GM12891 (cell line): ENCODE measurements at places on chromosomes 1 and 21.

DNA sequence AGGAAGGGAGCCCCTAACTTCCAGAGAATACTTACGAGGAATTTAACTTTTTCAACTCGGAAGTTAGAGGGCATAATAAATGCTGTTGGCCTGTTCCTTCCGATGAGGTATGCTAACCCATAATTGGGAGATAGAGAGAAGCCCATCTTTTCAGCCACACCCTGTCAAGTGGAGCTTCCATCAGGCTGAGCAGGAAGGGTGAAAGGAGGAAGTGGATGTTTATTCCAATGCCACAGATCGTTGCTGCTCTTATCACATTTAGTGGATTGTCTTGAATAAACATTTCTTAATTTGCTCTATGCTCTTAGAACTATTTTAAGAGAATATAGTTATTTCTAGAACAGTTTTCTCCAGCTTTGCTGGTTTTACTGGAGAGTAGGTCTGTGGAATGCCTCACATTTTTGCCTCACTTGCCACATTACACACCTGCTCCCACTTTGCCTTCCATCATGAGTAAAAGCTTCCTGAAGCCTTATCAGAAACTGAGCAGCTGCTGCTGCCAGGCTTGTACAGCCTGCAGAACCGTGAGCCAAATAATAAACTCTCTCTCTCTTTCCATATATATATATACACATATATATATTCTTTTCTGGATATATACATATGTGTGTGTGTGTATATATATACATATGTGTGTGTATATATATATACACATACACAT, 60.0 kb upstream of the RGS21 start:
- no peak for DNase-seq

DNA sequence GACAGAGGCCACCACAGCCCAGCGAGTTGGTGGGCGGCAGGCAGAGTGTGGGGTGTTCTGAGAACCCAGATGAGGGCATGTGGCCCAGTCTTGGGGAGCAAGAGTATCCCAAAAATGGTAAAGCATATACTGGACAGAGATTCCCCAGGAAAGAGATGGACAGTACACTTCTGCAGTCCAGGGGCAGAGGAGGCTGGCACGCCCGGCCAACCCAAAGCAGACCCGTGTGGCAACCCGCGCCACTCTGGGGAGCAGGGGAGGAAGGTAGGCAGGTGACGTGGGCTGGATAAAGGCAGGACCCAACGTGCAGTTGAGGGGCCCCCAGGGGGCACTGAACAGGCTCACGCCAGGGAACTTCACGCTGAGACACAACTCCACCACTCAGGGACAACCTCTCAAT, 46.4 kb upstream of the RIPK4 start:
- DNase-seq: no peak

DNA sequence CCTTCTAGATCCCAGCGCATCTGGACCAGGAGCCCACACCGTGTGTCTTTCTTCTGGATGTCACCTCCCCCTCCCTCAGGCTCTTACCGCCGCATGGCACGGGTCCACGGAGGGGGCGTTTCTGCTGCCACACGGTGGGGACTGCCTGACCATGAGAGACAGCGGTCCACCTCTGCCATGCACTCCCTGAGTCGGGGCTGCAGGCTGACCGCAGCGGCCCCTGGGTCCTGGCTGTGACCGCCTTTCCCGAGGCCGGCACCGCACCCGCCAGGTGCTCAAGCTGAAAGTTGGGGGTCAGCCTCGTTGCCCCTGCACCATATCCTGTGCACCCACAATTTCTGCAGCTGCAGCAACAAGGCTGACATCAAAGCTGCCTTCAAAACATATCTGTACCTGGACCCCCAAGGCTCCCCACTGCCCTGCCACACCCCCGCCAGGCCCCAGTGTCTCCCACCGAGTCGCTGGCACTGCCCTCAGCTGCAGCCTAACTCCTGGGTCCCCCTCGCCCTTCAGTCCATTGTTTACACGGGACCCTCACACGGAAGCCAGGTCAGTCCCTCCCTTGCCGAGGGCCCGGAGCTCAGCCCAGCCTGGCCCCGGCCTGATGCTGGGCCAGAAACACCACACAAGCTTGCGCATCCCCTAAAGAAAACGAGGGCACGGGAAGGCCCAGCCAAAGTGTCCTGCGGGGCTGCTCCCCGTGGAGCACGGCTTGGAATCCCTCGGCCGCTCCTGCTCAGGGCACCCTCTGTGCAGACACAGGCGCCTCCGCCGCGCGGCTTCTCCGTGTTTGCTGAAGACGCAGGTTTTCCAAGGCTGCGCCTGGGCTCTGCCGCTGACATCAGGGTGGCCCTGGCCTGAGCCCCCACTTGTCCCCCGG, 51.9 kb downstream of the MORN1 start:
- DNase-seq: no peak

DNA sequence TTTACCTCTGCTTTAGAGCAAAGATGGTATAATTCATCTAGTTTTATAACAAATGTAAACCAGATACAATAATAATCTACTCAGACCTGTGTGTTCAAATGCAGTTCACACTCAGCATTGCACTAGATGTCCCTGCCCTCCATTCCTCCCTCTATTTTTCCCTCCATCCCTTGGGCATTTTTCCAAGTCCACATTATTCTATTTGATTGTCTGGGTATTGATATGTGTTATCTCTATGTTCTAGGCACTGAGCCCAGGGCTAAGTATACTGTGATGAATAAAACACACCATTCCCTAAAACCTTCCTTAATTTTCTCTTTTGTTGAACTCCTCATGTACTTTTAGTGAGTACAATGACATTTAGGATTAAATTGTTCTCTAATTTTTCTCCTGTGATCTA, 66.2 kb upstream of the HMCN1 start:
- no peak for DNase-seq

DNA sequence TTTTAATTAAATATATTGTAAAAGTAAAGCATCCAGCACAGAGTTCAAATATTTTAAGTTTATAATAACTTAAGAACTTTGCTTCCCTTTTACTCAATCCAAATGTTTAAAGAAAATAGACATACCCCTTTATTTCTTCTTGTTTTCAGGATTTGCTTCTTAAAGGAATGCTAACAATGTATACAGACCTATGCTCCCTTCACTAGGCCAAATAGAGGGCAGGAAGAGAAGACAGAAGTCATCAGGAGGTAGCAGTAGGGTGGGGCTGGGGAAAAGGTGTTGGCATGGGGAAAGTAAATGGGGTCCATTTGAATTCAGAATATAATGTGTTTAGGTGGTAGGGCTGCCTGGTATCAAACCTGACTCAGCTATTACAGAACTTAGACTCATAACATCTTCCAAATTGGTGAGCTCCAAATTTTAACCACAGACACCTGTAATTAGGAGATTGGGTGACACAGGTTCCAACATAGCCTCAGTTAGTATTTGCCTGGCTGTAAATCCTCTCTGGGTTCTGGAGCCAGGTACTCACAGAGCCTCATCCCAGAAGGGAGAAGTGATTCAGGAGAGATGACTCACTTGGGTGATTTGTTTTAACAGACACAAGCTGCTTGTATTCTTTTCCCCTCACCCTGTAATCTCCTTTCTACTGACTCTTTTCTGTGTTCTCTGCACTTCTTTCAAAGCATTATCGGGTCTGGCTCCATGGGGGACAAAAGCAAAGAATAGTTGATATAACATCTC, 60.1 kb upstream of the DUSP10 start:
- no peak for DNase-seq

DNA sequence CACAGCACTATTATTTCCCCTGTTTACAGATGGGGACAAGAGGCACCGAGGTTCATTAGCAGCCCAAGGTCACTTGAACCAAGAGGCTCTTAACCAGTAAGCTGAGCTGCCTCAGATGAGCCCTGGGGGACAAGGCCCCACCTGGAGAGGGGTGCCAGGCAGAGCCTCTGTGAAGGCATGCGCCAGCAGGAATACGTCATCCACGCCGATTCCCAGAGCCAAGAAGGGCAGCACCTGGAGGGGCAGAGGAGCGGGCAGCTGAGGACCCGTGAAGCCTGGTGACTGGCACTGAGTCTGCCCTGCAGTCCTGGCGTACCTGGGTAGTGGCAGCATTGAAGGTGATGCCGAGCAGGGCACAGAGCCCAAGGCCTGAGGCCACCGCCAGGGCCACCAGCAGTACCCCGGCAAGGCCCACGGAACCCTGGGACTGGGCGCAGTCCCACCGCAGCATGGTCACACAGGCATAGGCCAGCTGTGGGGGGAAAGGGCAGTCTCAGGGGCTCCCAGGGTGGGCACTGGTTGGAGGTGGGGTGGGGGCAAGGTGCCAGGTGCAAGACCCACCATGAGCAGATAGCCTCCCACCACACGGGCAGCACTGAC, 14.1 kb downstream of the PTCH2 start:
- DNase-seq: no peak

DNA sequence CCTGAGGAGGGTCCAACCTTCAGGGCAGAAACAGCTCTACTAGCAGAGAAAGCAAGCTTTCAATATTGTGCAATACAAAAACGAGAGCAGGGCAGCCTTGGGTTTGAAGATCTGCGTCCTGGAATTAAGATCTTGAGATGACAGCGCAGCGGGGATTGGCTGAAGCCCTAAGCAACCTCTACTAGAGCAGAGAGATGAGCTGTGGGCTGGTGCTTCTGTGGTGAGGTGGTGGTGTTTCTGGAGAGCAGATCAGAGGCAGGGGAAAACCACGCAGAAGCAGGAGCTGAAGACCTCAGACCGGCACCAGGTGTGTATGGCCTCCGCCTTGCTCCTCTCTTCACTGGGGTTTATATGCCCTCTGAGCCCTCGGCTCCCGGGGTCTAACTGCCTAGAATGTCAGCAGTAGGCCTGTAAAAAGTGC, 12.5 kb downstream of the TRAF3IP3 start:
- peak; percentile 64 for DNase-seq

- DNase-seq: no peak
These were observed 2.9 kb upstream of the MATN1 start for GRCh38 chr1:30726236-30726635.

- DNase-seq: peak; percentile 58
These were observed 16.5 kb downstream of the SLC2A7 start for GRCh38 chr1:9009438-9010370.
